ENCODE measurements at places on chromosomes 11 and 22. TPM values are rescaled to one million over a fixed set of nuclear protein-coding genes. Genes with fewer than 3 reads are reported as not detected.

DNA sequence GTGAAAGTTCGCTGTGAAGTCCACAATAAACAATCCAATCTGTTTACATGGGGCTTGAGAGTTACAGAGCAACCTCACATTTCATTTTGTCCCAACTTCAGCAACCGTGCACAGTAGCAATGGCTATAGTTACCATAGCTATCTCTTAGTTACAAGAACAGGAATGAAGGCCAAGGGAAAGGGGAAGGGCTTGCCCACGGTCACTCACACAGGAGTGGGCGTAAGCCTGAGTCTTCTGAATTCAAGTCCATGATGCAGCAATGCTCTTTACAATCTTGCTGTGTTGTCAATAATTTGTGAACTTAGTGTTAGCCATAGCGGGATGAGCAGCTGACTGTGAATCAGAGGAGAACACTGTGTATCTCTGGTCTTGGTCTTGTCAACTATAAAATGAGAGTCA lies 102.9 kb downstream of the ADAMTS15 start:
- DNase-seq: no peak

DNA sequence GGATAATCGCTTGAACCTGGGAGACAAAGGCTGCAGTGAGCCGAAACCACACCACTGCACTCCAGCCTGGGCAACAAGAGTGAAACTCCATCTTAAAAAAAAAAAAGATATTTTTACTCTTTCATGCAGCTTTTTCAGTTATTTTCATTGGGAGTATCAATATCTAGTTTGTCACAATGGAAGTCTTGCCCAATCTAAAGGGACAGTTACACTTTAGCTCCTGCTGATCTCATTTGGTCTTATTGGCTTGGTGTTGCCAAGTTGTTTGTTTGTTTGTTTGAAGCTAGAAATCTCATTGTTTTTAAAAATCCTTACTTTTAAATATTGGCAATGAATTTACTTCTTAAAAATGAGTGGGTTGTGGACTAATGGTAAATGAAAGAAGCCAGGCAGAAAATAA lies 24.7 kb downstream of the CEP295 start:
- no peak for DNase-seq

DNA sequence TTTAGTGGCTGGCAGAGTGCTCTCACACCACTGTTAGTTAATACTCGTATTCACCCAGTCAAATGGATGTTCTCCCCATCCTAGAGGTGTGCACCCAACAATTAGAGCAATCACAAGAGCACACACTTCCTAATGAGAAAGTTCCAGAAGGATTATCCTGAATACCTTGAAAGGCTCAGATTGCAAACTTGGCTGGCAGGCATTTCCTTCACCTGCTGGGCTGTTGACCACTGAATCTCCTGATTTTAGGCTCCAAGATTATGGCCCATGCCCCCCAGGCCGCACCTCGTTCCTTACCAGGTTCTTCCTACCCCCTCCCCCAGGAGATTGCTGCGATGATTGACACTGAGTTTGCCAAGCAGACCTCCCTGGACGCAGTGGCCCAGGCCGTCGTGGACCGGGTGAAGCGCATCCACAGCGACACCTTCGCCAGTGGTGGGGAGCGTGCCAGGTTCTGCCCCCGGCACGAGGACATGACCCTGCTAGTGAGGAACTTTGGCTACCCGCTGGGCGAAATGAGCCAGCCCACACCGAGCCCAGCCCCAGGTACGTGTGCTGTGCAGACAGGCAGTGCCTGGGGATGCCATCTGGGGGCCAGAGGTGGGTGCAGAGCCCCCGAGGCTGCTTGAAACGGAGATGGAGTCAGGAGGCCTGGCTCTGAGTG lies 26.9 kb downstream of the TAB1 start:
- DNase-seq: no peak

- DNase-seq: no peak
Measured at GRCh38 chr11:59800390-59801025, 10.1 kb downstream of the MRPL16 start.

GRCh38 chr11:130798801-130799200 lies 117.5 kb downstream of the SNX19 start:
- DNase-seq: no peak

DNA sequence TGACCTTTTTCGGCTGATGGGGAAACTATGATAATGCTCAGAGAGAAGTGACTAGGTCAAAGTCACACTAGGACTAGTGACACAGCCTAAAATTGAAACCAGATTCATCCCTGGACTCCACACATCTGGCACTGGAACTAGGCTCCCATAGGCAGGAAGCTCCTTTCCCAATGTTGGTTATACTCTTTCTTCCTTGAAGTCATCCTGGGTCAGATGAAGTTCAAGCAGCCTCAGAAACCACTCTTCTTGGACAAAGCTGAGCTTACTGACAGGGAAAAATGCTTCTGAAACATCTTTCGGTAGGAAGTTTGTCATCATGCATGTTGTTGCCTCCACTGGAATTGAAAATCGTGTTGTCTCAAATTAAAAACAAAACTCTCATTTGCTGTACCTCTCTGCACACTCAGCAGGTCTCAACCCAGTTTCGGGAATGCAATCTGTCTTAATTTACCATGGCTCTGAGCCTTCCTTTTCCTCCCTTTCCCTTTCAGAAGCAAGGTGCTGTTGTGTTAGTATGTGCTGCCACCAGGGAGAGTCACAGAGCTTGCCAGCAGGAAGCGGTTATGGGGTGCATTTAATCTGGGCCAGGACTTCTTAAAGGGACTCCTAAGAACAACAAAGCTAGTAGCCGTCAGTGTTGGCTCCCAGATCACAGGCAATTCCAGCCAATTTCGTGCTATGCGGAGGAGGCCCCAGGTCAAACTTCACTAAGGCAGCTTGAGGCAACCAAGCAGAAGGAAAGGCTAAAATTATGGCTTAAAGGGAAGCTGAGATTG lies 384.8 kb downstream of the TENM4 start:
- no peak for DNase-seq

- no peak for DNase-seq
Measured at GRCh38 chr22:45537734-45538181, 35.1 kb downstream of the FBLN1 start.

The TREH gene
- total RNA-seq: not detected
